RCC 7860 (cell line): ENCODE measurements at places on chromosomes 5 and 9.
A peak's percentile ranks its signal among the peaks of the same experiment; 100 is the strongest.

DNA sequence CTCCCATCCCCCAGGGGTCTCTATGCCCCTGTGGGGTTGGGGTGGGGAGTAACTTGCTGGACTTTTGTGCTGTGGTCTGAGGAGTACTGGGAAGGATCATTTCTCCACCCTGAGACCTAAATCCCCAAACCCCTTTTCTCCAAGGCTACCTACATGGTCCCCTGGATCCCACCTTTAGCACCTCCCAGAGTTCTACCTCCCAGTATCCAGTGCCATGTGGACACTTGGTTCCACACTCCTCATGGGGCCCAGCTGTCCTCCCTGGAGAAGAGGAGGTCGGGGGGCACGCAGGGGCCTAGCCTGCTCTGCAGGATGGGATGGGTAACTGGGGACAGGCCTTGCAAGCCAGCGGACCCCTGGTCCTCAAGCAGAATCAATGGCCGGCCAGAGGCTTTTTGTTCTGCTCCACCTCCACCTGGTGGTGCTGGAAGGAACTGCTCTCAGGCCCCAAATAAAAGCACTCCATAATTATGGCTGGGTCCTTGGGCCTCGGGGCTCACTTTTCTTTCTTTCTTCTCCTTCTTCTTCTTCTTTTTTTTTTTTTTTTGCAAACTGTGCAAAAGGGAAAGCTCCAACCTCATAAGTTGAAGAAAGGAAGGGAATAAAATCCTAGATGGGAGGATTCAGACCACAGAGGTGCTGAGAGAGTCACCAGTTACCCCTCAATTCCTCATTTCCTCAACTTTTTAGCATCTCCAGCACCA, 68.4 kb downstream of the PSD2 start:
- peak; percentile 24 for DNase-seq

DNA sequence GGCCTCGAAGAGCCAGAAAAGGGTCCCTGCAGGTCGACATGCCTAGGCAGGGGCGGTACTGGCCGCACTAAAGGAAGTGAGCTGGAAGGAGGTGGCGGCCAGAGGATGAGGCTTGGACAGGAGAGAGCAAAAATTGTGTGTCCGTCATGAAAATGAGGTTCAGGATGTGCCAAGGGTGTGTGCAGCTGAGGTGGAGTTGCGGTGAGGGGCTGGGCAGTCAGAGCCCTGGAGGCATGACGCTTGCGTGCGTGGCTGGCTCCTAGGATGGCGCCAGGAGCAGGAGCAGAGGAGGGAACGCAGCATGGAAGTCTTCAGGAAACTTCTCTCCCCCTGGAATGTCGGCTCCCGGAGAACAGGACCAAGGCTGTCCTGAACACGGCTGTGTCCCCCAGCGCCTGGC, 5.5 kb upstream of the PDLIM7 start:
- DNase-seq: no peak

DNA sequence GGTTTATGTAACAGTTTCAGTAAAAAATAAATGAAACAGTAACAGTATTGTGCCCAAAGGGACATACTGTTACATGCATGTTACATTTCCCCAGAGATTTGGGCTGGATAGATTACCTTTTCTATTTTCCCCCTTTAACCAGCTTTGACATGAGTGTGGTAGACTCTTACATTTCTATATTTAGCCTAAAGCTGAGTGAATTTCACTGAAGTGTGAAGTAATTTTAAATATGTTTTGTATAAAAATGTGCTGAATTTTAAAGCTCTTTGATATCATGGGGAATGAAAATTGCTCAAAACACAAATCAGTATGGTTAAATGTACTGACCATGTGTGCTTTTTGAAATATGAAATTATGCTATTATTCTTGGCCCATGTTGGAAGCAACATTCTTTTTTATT, 122.3 kb upstream of the CDH10 start:
- no peak for DNase-seq

GRCh38 chr9:131724683-131725082, 15.2 kb downstream of the RAPGEF1 start:
- DNase-seq: no peak

GRCh38 chr9:90137801-90138200, 504.8 kb downstream of the DIRAS2 start:
- DNase-seq: no peak

DNA sequence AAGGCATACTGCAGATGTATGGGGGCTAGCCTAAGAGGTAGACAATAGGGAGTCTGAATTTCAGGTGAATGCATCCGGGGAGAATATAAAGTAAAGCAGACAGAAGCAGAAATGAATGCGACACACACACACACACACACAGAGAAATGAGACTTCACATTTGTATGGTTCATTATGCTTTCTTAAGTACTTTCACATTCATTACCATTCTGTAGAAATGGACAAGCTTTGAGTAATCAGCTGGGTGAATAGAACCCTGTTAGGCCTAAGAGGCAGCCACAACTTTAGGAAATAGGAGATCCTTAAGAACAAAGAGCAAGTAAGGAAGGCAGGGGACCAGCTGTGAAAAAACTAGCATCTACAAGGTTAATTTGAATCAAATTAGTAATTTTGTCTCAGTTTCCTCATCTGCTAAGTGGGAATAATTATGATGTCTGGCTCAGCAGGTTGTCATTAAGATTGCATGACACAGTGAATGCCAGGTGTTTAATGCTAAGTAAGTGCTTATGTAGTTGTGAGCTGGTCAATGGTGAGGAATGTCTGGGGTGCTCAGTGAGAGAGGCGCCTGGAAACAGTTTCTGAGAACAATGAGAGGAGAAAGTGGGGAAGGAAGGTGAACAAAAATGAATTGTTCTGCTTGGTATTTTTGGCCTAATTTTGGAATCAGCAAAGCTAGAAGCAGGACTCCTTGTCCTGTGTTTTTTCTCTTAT, 265.8 kb upstream of the CLINT1 start:
- no peak for DNase-seq

GRCh38 chr9:26159575-26160392, 481.5 kb upstream of the TUSC1 start:
- no peak for DNase-seq

GRCh38 chr5:513216-514100, 10.8 kb downstream of the SLC9A3 start:
- DNase-seq: no peak
